ENCODE measurements at places on chromosomes 2 and 18. TPM values are rescaled to one million over a fixed set of nuclear protein-coding genes. Genes with fewer than 3 reads are reported as not detected.

Gene CNDP1
- not detected for total RNA-seq

Gene ALPG
- under 0.01 TPM for total RNA-seq

Gene IAH1
- total RNA-seq: 27.7 TPM

Gene LRP1B
- total RNA-seq: under 0.01 TPM

Gene MC4R
- not detected for total RNA-seq

Gene TFCP2L1
- 0.54 TPM for total RNA-seq

Gene SULT1C2
- under 0.01 TPM for total RNA-seq

Gene LRRC30
- not detected for total RNA-seq

Gene SLC5A7
- total RNA-seq: not detected

Gene PRKAG3
- not detected for total RNA-seq

Gene KCNE4
- total RNA-seq: not detected

Gene TDRD15
- total RNA-seq: under 0.01 TPM

Gene SETBP1
- 16.2 TPM for total RNA-seq

Gene C2orf72
- not detected for total RNA-seq

Gene LTBP1
- total RNA-seq: 4.3 TPM

Gene GPATCH11
- 4.0 TPM for total RNA-seq

Gene SRD5A2
- not detected for total RNA-seq

Gene GCA
- total RNA-seq: 72.2 TPM

Gene AQP12A
- total RNA-seq: not detected

Gene IL1R2
- total RNA-seq: not detected

Gene GALNT14
- 12.9 TPM for total RNA-seq

Gene SLC9A4
- total RNA-seq: not detected

DNA sequence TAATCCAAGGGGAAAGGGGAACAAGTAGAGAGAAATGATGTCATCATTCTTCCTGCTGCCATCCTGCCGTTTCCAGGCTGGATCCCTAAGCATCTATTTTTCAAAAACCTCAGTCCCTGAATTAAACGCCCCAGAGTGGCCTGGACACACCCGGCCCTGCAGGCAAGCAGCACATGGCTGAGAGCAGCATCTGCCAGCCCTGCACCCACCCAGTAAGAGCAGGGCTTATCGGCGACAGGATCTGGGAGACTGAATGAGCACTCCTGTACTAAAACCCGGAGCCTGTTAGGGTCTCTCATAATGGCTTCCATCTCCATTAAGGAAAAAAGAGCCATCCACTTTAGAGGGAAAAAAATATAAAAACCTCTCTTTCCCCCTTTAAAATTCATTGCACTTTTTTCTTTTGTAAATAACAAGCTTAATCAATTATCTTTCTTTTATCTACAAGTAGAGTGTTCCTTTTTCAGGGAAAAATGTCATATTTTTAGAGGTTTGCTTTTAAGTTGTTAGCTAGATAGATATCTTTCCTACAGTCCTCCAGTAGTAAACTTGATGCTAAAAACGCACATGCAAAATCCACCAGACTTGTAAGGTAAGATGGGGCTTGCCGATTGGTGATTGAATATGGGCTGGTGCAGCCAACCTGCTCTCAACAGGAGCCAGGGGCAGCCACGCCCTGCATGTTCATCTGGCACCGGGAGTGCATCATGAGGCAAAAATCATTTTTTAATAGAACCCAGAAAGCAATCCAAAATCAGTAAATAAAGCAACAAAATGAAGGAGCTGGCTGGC lies 457.8 kb downstream of the EIPR1 start:
- DNase-seq: no peak

DNA sequence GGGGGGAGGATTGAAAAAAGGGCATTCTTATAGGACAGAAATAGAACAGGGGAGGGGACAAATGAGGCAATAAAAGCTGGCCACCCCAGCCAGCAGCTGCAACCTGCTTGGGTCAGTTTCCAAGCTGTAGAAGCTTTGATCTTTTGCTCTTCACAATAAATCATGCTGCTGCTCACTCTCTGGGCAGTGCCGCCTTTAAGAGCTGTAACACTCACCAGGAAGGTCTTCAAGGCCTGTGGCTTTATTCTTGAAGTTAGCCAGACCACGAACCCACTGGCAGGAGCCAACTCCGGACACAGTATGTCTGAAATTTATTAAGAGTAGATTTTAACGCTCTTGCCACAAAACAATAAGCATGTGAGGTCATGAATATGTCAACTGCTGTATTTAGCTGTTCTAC lies 649.9 kb upstream of the RAB6C start:
- DNase-seq: no peak

- DNase-seq: no peak
These were observed 25.9 kb downstream of the SMAD7 start for GRCh38 chr18:48924630-48925490.

GRCh38 chr2:241214209-241214608 lies 25.7 kb downstream of the ANO7 start:
- no peak for DNase-seq

GRCh38 chr2:54275541-54275940 lies 19.5 kb upstream of the TSPYL6 start:
- DNase-seq: no peak

DNA sequence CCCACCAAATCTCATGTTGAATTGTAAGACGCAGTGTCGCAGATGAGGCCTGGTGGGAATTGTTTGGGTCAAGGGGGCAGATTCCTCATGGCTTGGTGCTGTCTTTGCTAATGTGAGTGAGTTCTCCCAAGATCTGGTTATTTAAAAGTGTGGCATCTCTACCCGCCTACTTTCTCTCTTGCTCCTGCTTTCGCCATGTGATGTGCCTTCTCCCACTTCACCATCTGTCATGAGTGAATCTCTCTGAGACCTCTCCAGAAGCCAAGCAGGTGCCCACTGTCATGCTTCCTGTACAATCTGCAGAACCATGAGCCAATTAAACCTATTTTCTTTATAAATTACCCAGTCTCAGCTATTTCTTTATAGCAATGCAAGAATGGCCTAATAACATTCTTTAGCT lies 246.6 kb upstream of the CDH20 start:
- DNase-seq: no peak

- no peak for DNase-seq
These were observed 475.6 kb upstream of the ZEB2 start for GRCh38 chr2:144995482-144995881.

DNA sequence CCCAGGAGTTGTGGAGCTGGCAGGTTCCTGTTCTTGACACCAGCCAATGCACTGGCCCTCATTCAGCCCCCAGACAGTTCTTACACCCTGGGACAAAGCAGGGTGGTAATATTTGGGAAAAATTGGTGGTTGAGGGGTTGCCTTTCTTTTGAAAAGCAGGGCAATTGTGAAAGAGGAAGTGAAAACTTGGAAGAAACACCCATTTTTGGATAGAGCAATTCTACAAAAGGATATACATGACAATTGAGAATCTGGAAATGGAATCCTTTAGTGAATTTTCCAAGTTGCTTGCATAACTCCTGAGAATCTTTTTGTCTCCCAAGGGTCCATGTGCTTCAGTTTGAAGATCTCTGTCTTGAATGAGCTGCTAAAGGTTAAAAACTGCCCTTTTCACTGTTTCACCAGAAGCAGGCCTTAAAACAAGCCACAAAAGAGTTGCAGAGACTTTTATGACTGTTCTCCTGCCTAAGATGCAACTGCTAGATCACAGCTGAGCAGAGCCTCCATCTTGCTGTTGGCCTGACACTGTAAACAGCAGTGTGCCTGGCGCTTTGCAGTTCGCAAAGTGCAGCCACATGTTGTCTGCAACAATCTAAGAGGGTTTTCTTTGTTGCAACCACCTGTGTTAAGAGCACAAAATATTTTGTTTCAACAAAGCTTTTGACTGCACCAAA lies 11.8 kb downstream of the COL4A4 start:
- DNase-seq: no peak

DNA sequence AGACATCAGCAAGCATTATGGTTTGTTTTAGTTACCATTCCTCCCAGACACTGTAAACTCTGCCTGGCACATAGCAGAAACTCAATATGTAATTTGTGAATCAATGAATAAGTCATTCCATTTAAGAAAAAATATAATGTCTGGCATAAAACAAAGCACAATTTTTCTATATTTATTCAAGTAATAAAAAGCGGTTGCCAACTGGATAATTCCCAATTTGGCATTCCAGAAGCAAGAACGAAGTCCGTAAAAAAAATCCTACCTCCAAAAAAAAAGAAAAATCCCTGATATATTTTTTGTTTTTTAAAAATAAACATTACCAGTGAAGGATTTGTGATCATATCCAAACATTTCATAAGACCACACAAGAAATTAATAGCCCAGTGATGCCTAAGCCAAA lies 351.3 kb upstream of the LRRTM4 start:
- DNase-seq: no peak

GRCh38 chr2:175872721-175873120 lies 129.3 kb downstream of the LNPK start:
- DNase-seq: no peak

- DNase-seq: no peak
These were observed 984.0 kb upstream of the SLC39A10 start for GRCh38 chr2:194672994-194673393.

- DNase-seq: no peak
These were observed 3.6 kb upstream of the AQP4 start for GRCh38 chr18:26868968-26869586.

GRCh38 chr2:239910851-239911640 lies 114.1 kb downstream of the NDUFA10 start:
- peak; percentile 52 for DNase-seq

- DNase-seq: no peak
These were observed 1356.8 kb upstream of the CRIM1 start for GRCh38 chr2:34998741-34999140.

- no peak for DNase-seq
These were observed 131.4 kb upstream of the SLC1A4 start for GRCh38 chr2:64857581-64858471.

DNA sequence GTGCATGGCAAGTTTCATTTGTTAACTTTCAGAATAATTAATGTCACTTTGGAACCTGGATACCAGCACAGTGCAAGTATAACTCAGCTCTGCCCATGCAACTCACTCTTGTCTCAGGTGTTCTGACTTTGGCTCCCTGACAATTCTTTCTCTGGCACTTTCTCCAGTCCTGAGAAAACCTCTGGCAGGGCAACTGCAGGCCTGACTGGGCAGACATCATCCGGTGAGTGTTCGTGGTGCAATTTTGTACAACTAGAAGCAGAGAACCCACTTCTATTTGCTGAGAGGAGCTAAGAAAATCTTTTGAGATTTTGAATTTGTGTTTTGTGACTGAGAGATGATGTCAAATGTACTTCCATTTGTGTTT lies 143.0 kb downstream of the AQP4 start:
- no peak for DNase-seq

GRCh38 chr18:47262301-47263149 lies 11.1 kb upstream of the SKOR2 start:
- no peak for DNase-seq

DNA sequence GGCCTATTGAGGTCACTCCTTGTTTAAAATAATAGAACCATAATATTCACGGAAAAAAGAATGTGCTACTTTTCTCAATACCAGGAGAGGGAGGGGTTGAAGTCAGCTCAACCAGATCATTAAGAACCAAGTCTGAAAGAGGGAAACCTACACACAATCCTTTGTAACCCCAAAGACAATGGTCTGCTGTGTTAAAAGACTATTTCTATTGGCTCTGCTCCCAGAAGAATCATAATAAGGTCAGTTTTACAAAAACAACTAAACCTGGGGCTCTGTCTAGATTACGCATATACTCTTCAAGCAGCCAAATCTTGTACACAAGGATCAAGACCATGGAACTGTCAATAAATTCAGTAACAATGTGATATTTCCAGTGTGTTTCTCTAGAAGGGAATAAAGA lies 177.2 kb upstream of the CRIM1 start:
- DNase-seq: no peak

DNA sequence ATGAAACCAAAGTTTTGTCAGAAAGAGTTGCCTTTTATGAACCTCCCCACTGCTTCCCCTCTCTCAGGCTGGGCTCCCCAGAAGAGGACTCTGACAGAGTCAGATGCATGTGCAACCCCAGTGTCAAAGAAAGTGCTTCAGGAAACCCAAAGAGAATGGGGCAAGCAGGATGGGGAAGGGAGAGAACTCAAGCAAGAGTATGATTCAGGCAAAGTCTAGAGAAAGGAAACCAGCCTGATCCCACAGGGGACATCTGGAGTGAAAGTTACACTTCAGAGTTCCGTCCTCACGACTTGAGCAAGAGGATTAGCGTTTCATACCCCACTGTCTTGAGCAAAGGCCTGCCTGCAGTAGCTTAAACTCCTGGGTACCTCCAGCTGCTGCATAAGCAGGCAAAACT lies 51.8 kb upstream of the EPC2 start:
- DNase-seq: no peak

- DNase-seq: no peak
These were observed 69.2 kb downstream of the DGKD start for GRCh38 chr2:233423552-233423860.

DNA sequence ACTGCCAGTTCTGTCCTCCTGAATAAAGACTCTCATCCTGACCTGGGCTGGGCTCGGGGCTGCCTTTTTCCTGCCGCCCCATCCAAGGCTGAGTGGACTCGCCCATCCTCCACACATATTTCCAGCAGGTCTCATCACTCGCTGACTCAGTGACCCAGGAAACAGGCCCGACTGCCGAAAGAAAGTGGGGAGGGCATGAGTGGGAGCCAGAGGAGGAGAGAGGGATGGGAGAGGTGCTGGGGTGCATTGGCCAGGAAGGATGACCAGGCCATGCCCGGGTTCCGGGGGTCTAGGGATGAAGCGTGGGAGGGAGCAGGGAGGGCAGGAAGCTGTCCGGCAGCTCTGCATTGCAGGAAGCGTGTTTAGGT lies 66.7 kb downstream of the TWIST2 start:
- no peak for DNase-seq

DNA sequence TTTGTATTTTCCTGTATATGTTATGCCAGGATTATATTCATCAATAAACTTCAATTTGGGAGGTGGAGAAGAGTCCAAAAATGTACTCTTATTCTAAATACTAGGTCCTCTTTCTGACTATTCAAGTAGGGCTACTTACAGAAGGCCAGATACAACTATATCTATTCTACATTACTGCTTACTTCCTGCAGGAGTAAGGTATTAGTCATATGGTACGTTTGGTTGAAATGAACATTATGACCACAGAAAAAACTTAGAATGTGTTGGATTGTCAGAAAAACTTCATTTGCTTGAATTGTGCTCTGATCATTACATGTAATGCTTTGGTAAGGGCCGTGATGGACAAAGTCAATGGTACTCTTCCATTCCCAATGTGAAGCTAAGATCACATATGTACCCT lies 35.0 kb downstream of the STAT4 start:
- no peak for DNase-seq

DNA sequence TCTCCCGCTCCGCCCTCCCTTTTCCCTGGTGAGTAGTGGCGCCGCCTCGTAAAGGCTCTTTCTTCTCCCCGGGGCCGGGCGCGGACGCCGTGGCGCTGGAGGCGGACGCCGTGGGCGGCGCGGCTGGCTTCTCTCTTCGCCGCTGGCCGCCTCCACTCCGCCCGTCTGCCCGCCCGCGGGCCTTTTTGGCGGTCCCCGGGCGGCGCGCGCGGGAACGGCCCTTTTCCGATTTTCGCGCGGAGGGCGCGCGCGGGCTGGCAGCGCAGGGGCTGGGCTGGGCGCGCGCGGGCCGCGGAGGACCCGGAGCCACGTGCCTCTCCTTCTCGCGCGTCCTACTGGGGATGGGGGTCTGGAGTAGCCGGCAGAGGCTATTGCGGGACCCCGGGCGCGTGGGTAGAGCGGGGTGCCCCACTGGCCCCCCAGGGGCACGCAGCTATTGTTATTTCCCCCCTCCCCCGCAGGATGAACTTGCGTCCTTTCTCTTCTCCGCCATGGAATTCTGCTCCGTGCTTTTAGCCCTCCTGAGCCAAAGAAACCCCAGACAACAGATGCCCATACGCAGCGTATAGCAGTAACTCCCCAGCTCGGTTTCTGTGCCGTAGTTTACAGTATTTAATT lies 472 bp downstream of the SLC20A1 start:
- DNase-seq: no peak

GRCh38 chr2:97711394-97711711 lies 2.0 kb upstream of the ZAP70 start:
- no peak for DNase-seq

- DNase-seq: no peak
These were observed 62.3 kb downstream of the SOWAHC start for GRCh38 chr2:109676346-109676902.

Data from hematopoietic multipotent progenitor cell (in vitro differentiated cells).